Effector memory CD4-positive, alpha-beta T cell (primary cell): ENCODE measurements at places on chromosomes 5 and 9.

DNA sequence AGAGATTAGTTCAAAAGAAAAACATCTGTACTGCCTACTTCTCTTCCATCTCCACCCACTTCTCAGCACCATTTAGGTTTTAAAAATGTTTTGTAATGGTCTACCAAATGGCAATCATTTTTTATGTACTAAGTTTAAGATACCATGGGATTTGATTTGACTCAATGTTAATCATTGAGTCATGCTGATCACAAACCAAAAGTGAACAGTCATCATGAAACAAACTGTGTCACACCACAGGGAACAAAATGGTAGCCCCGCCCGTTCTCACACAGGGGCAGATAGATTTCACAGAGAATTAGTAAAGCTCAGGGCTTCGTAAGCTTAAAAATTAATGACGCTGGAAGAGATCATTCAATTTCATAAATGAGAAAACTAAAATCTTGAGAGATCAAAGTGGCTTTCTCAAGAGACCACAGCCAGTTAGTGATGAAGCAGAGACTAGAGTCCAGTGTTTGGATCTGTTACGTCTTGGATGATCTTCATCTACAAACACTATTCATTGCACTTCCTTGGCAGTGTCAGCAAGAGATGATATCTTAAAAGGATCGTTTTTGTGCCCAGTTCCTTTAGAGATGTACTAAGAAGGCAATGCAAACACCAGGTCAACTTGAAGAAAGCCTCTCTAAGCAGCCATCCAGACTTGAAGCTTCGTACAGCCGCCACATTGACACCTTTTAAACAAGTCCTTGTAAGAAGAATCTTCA, 33.9 kb upstream of the TRIO start:
- no peaks in the 10 kb centered on the region for H3K27me3 ChIP-seq
- H3K4me3 ChIP-seq = no peak overlapping the region
- no peak for DNase-seq
- no peaks in the 10 kb centered on the region for H3K4me1 ChIP-seq
- H3K36me3 ChIP-seq = no peaks in the 10 kb centered on the region
- H3K27ac ChIP-seq = no peak overlapping the region

GRCh38 chr9:85213650-85214607, 527.8 kb downstream of the AGTPBP1 start:
- H3K27ac ChIP-seq = no peak overlapping the region
- DNase-seq = no peak
- no peaks in the 10 kb centered on the region for H3K27me3 ChIP-seq
- no peak overlapping the region for H3K4me3 ChIP-seq

DNA sequence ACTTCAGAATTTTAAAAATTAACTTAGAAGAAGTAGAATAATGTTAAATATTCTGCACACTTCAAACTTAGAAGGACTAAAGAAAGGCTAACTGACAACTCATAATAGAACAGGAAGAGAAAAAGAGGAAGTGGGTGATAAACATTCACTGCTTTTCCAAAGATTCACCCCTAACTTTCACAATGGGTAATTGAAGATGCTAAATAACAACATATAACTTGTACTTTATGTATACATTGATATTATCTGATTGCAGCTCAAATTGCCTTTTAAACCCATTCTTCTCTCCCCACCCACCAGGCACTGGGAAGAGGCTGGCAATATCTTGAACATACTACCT, 376.6 kb downstream of the EFNA5 start:
- no peak overlapping the region for H3K4me3 ChIP-seq
- no peaks in the 10 kb centered on the region for H3K4me1 ChIP-seq
- H3K36me3 ChIP-seq = no peaks in the 10 kb centered on the region
- no peaks in the 10 kb centered on the region for H3K27me3 ChIP-seq
- no peak for DNase-seq

DNA sequence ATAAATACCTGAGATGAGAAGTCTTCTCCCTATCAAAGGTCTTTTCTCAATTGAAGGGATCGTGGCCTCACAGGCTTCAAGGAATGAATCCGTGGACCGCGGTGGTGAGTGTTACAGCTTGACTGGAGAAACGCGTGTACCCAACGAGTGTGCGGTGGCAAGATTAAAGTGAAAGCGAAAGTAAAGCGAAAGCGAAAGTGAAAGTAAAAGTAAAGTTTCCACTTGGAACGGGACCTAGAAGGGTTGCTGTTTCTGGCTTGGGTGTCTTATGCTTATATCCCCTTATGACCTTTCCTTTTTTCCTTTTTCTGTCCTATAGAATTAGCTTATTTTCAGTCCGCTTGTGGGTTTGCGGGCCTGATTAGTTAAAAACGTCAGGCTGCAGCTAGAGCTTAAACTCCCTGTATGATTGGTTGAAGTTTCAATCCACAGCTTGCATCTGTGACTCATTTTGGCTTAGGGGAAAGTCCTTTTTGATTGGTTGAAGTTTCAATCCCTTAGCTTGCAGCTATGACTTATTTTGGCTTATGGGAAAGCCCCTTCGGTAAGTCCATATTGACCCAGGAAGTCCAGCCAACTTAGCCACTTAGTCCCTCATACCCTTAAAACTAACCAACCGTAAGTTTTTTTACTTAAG, 924.3 kb upstream of the CDH10 start:
- H3K4me1 ChIP-seq = no peaks in the 10 kb centered on the region
- H3K36me3 ChIP-seq = no peaks in the 10 kb centered on the region
- no peaks in the 10 kb centered on the region for H3K27me3 ChIP-seq
- H3K27ac ChIP-seq = no peak overlapping the region

DNA sequence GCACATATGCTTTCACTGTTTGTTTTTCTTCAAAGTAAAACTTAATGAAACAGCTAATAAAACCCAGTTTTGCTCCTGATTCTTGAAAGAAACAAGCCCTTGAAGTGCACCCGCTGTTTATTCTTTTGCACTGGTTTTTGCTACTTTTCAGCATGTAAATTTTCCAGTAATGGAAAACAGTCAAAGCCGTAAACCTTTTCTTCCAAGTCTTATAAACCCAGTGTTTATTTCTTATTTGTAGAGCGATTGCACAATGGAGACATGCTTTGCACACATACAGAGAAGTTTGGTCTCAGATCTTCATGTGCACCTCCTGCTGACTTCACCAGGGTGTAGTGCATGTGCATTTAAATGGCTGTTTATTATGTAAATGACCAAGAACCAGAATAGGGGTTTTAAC, 51.8 kb downstream of the ATG10 start:
- no peak overlapping the region for H3K4me3 ChIP-seq
- no peaks in the 10 kb centered on the region for H3K36me3 ChIP-seq
- H3K27me3 ChIP-seq = no peaks in the 10 kb centered on the region
- H3K4me1 ChIP-seq = no peaks in the 10 kb centered on the region

GRCh38 chr9:76188286-76188685, 205.9 kb downstream of the RFK start:
- no peak overlapping the region for H3K4me3 ChIP-seq
- H3K4me1 ChIP-seq = no peaks in the 10 kb centered on the region
- H3K27ac ChIP-seq = no peak overlapping the region
- DNase-seq = no peak

- H3K4me3 ChIP-seq = no peak overlapping the region
- DNase-seq = no peak
- H3K4me1 ChIP-seq = no peaks in the 10 kb centered on the region
- H3K27me3 ChIP-seq = no peaks in the 10 kb centered on the region
Measured at GRCh38 chr5:133353741-133354140, 258.6 kb downstream of the FSTL4 start.

DNA sequence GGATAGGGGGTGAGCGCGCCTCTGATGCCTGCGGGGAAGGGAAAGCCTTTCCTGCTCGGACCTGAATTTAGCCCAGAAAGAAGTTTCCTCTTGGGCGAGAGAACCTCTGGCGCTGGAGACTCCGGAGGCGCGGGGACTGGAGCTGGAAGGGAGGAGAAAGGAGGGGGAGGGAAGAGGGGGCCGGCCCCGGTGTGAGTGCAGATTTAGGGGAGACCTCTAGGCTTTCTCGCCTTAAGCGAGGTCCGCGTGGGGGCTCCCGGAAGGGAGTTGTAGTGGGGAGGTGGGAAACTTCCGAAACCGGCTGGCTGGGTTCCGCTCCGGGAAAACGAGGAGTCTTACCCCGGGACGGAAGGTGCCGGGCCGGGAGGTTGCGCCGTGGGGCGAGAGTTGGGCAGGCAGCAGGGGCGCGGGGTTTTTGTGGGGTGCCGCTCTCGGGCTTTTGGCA, 1.3 kb downstream of the PCSK5 start:
- no peaks in the 10 kb centered on the region for H3K36me3 ChIP-seq
- H3K27ac ChIP-seq = no peak overlapping the region

- DNase-seq = no peak
- no peak overlapping the region for H3K27ac ChIP-seq
- no peaks in the 10 kb centered on the region for H3K36me3 ChIP-seq
- H3K27me3 ChIP-seq = no peaks in the 10 kb centered on the region
- H3K4me1 ChIP-seq = no peaks in the 10 kb centered on the region
- H3K4me3 ChIP-seq = no peak overlapping the region
Measured at GRCh38 chr9:98610211-98610610, 98.5 kb downstream of the GABBR2 start.

DNA sequence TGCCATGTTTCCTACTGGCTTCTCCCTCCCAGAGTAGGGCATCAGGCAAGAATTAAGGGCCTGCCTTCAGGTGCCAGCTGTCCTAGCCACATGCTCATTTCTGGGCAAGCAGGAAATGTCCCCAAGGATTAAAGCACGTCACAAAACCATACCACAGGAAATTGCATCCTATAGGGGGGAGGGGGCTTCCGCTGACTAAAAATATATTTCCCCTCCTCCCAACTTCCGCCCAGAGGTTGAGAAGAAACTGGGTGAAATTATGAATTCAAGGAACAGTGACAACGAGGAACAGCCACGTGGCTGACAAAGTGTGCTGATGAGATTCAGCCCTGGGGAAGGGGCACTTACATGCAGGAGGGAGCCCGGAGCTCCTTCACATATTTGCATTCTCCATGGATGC, 4.1 kb downstream of the HBEGF start:
- no peak overlapping the region for H3K27ac ChIP-seq
- no peaks in the 10 kb centered on the region for H3K27me3 ChIP-seq
- H3K4me3 ChIP-seq = no peak overlapping the region

DNA sequence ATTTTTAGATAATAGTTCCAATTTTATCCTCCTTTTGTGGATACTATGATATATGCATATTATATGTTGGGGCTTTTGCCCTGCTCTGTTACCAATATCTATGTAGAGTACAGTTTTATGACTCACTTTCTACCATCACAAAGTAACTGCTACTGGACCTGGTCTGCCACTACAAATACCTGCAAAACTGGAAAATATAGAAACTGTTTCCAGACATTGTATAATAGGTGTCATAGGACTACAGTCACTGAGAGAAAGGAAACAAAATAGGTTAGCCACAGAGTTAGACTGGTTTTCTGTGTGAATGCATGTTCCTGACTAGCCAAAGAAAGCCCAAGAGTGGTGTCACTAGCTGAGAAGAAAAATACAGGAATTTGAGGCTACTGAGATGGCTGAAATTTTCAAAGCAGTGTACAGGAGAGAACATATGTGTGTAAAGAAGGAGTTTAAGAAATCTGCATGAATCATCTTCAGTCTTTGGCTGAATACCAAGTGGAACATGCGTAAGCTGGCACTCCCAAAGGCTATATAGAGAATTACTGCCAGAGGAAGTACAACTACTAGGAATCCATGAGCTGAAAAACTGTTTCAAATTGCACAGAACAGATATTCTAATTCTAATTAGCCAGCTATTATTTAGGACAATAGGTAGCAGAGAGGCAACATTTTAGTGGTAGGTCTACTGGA, 29.0 kb upstream of the FAM174A start:
- no peak overlapping the region for H3K4me3 ChIP-seq
- H3K27me3 ChIP-seq = no peaks in the 10 kb centered on the region
- no peak overlapping the region for H3K27ac ChIP-seq

DNA sequence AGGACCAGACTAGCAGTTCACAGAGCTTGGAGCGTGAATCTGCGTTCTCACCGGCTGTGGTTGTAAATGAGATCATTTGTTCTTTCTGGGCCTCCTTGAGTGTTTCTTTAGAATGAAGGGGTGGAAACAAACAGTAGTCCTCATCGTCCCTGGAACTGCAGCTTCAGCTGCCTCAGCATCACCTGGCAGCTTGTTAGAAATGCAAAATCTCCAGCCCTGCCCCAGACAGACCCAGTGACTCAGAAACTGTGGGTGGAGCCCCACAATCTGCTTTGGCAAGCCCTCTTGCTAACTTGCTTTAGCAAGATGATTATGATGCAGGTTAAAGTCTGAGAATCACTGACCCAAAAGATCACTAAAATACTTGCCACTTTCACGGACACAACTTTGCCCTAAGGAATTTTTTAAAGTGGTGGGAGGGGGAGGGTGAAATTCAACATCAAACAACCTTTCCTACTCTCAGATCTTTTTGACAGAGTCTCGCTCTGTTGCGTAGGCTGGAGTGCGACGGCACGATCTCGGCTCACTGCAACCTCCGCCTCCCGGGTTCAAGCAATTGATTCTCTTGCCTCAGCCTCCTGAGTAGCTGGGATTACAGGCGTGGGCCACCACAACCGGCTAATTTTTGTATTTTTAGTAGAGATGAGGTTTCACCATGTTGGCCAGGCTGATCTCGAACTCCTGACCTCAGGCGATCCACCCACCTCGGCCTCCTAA, 86.0 kb downstream of the BRINP1 start:
- no peaks in the 10 kb centered on the region for H3K36me3 ChIP-seq
- no peaks in the 10 kb centered on the region for H3K4me1 ChIP-seq
- H3K4me3 ChIP-seq = no peak overlapping the region

- peaks cover 40% of the 10 kb centered on the region for H3K27me3 ChIP-seq
- H3K36me3 ChIP-seq = no peaks in the 10 kb centered on the region
- DNase-seq = no peak
- H3K27ac ChIP-seq = no peak overlapping the region
- H3K4me3 ChIP-seq = no peak overlapping the region
Measured at GRCh38 chr5:176632745-176633144, 2.3 kb downstream of the EIF4E1B start.

GRCh38 chr9:84593352-84593751, 76.2 kb upstream of the NTRK2 start:
- H3K4me1 ChIP-seq = no peaks in the 10 kb centered on the region
- no peak overlapping the region for H3K4me3 ChIP-seq
- no peaks in the 10 kb centered on the region for H3K36me3 ChIP-seq
- DNase-seq = no peak

DNA sequence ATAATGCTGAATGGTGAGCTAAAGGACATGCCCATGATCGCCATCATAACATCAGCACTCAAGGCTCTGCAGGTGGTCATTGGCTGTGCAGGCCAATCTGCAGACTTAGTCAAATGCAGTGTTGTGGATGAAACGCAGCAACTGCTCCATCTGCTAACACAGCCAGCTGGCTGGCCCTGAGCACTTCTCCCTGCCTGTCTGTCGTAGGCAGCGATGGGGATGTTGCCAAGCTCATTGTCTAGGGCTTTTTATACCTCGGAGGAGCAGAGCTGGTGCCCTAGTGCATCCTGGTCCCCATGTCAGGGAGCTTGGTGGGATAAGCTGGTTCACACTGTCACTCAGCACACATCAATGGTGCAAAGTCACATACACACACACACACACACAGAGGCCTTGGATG, 189.4 kb downstream of the TENT4A start:
- no peaks in the 10 kb centered on the region for H3K36me3 ChIP-seq
- H3K4me1 ChIP-seq = no peaks in the 10 kb centered on the region
- no peaks in the 10 kb centered on the region for H3K27me3 ChIP-seq
- H3K27ac ChIP-seq = no peak overlapping the region
- no peak for DNase-seq

DNA sequence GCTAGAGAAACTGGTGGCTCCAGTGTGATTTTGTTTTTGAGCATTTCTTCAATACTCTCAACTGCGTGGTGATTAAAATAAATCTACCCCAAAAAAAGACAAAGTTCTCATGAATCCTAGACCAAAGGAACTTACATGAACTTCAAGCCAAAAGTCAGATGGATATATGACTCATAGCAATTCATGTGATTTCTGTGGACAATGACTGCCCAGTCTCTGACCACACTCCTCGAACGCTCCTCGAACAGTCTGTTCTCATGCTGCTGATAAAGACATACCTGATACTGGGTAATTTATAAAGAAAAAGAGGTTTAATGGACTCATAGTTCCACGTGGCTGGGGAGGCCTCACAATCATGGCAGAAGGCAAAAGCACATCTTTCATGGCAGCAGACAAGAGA, 46.4 kb upstream of the CEP78 start:
- no peak for DNase-seq
- no peaks in the 10 kb centered on the region for H3K27me3 ChIP-seq
